ENCODE measurements at places on chromosomes 7 and 10.

DNA sequence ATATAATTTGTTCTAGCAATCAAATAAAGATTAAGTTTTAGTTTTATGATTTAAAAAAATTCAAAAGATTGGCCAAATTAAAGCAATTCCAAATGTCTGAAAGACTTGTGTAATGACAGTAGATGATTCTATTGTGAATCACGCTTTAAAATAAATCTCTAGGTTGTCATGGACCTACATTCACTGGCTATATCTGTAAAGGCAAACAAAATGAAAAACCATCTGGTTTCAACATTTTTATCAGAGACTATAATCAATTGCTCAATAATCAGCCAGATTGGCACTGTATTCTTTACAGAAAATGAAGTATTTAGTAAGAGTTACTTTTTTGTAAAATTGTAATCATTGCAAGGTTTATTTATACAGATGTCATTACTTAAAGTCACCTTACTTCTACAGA, 60.7 kb downstream of the DGKB start:
- peak; percentile 42 for DNase-seq

DNA sequence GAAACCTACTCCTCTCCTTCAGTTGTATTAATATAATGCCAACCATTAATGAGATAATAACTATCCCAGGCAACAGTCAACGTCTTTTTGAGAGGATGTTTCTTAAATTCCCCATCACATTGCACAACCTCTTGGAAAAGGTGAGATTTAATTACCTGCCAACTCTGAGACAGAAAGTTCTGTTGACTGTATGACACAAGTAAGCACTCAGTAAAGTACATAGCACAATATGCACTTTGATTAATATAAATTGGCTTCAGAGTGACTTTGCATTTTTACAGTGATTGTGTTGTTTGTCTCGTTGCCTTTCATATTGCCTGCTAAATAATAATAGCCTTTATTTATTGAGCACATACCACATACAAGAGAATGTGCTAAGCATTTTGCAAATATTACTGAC, 46.7 kb downstream of the CAV1 start:
- no peak for DNase-seq

- DNase-seq = no peak
These were observed 192.3 kb upstream of the AOAH start for GRCh38 chr7:36916619-36917018.

GRCh38 chr10:69508738-69509340, 57.6 kb downstream of the TSPAN15 start:
- DNase-seq = no peak

DNA sequence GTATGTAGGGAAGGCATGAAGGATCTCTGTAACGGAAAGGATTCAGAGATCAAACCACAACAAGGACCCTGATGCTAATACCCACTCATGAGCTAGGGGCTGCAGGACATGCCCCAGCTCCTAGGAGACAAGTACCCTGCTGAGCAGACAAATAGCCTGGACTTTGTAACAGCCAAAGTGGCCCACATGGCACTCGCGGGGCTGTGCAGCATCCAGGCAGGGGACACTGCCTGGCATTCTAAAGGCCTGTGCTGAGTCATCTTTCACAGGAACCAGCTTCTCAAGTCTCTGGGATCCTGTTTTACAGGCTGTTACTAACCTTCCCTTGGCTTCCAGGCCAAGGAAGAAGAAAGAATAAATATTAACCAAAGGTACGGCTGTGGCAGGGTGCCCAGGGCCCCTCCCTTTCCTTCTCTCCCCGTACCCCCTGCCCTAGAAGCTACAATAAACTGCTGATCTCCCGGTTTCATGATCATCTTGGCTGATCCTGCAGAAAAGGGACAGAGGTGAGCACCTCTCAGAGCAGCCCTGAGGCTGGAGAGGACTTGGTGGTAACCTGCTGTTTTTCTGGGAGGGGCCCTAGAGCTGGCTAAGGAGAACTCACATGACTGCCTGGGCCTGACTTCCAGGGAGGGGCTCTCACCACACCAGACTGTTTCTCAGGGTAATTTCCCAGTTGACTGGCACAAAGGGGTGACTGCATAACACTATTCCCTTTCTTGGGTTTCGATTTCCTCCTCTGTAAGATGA, 4.2 kb upstream of the RPEL1 start:
- peak; percentile 56 for DNase-seq

GRCh38 chr10:84065804-84066601, 73.3 kb upstream of the GHITM start:
- no peak for DNase-seq

GRCh38 chr7:92635538-92635937, 45.3 kb upstream of the FAM133B start:
- no peak for DNase-seq

DNA sequence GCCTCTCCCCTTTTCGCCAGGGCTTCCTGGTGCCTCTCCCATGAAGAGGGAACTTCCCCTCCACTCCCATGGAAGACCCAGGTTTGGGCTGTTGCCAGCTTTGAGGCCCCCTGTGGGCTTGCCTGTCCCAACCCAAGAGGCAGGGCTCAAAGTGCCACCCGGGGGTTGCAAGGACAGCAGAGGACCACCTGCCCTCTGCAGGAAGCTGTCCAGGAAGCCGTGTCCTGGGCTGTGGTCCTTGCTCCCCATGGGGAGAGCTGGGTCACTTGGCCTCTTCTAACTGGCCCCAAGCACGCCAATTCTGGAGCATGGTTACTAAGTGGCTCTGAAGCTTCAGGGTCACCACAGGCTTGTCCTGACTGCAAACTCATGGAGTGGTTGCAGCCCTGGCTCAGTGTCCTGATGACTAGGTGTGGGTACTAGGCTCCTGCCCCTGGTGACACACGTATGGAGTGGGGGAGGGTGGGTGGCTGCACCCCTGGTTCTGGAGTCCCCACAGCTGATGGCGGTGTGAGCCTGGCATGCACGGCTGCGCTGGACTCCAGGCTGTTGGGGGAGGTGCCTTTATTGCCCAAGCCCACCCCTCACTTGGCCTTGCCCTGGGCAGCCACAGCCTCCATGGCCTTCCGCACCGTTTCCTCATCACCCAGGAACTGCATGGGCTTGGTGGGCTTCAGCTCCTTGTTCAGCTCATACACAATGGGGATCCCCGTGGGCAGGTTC, 3.0 kb downstream of the PGAM2 start:
- DNase-seq = no peak

- DNase-seq = no peak
These were observed 1256.8 kb upstream of the SORCS1 start for GRCh38 chr10:108421266-108421665.

- peak; percentile 88 for DNase-seq
These were observed 34.4 kb upstream of the AGR3 start for GRCh38 chr7:16916105-16916639.

- peak; percentile 34 for DNase-seq
These were observed 282.5 kb downstream of the BMPER start for GRCh38 chr7:34187798-34188307.

DNA sequence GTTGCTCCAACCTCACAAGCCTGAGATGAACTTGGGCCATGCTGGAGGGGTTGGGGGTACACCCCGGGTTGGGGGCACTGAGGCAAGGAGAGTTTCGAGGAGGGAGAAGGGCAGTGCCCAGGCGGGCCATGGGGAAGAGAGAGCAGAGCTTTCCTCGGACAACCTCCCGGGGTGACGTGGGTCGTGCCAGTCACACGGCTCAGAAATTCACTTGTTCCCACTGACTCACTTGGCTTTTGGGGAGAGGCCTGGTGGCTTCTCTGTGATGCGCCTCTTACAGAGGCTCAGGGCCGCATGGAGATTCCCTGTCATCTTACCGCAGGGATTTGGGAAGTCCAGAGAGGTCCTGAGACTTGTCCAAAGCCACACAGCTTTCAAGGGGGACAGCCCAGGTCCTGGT, 2.9 kb downstream of the LAT2 start:
- DNase-seq = no peak

DNA sequence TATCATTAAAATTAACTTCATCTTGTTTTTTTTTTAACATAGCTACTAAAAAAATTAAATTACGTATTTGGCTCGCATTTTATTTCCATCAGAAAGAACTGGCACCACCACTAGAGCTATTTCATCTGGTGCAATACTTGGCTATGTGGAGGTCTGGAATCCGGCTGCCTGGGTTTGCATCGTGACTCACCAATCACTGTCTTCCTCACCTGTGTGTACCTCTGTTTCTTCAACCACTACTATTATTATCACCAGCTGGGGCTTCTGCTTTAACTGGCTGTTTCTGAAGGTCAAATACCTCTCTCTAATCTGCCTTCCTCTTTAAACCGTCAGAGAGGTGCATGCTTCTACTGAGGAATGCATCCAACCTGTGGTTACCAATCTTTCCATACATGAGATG, 6.5 kb downstream of the WDR91 start:
- no peak for DNase-seq

- DNase-seq = no peak
These were observed 48.8 kb upstream of the CAMK2B start for GRCh38 chr7:44374007-44374763.

GRCh38 chr10:63583909-63584724, 62.9 kb downstream of the REEP3 start:
- no peak for DNase-seq

DNA sequence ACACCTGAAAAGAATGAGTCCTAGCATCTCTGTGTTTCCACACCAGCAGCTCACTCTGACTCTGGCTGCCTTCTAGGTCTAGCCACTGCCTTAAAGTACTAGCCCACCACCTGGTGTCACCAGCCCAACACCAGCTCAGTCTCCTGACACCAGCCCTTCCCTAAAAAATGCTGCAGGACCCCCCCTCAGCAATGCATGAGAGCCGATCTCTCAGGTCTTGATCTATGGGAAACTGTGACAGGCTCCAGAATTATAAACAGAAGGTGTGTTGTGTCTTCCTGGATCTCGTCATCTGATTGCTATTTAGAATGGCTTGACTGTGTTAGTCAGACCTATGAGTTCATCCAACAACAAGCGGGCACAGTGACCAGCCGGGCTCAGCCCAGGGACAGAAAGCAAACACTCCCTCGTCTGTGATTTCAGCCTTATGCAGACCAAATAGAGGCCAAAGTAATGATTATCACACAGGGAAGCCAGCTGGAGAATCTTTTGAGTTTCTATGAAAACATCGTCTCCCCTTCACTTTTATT, 66.6 kb downstream of the CUBN start:
- DNase-seq = peak; percentile 95

DNA sequence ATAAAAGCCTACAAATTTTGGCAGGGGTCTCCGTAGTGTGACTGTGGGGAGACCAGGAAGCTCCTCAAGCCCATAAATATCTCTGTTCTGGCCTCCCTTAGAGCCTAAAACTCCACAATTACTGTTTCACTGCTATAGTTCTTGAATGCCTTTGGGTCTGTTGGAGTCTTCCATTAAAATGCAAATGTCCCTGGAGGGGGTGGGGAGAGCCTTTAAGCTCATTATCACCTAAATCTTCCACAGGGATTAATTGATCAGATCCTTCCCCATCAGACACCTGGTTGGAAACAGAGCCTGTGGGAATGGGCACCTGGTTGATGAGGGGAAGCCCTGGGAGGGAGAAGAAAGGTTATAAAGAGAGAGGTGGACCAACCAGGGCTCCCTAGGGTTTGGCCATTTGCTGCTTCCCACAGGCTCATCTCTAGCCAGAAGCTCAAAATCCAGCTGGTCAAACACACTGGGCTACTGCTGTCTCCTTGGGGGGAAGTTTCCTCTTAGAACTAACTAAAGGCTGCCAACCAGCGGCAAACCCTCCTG, 718.2 kb downstream of the LRMDA start:
- DNase-seq = no peak

DNA sequence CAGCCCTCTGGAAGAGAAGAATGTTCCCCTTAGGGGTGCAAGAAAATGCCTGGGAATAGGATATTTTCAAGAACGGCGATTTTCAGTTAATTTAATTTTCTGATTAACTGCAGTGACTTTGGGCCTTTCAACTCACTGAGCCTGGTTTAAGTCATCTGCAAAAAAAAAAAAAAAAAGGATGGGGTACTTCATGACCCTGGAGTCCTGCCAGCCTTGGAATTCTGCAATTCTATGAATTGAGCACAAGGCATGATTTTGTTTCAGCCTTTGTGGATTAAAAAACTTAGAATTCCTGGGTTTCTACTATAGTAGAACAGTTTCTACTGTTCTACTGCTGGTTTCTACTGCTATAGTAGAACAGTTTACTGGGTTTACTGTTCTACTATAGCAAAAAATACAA, 58.3 kb upstream of the CALD1 start:
- no peak for DNase-seq

GRCh38 chr10:122445904-122446303, 8.5 kb upstream of the ARMS2 start:
- DNase-seq = no peak

- peak; percentile 82 for DNase-seq
These were observed 70.4 kb downstream of the COA1 start for GRCh38 chr7:43658718-43659548.

DNA sequence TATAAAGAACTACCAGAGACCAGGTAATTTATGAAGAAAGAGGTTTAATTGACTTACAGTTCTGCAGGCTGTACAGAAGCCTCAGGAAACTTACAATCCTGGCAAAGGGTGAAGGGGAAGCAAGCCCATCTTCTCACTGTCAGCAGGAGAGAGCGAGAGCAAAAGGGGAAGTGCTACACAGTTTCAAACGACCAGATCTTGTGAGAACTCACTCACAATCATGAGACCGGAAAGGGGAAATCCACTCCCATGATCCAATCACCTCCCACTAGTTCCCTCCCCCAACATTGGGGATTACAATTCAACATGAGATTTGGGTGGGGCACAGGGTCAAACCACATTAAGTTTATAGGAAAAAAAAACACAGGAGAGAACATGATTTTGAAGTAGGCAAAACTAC, 222.1 kb upstream of the SHH start:
- no peak for DNase-seq

DNA sequence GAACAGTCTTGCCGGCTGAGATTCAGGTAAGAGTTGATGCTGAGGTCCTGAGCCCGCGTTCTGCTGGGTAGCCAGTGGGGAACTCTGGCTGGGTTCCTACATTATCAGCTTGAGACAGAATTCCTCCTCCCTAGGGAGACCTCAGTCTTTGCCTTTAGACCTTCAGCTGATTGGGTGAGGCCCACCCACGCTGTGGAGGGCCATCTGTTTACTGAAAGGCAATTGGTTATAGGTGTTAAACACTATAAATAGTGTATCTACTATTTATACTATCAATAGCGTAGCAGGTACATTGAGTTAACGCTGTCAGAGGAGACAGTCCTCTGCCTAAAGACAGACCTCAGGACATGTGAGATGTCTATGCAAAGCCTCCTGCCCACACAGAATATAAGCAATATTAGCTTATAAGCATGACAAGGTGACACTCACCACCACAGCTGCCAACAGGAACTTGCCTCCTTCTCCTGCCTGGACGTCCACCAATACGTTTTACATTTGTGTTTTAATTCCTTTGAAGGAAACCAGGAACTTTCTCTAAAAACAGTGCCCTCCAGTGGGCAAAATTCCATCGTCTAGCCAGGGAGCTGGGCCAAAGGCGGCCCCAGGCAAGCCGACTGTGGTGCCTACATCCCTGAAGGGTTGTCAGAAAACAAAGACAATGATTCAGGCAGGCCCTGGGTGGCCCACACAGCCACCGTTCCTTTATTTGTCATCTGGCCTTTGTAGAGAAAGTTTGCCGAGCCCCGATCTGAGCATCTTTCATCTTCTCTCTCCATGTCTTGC, 58.8 kb downstream of the INSIG1 start:
- no peak for DNase-seq

DNA sequence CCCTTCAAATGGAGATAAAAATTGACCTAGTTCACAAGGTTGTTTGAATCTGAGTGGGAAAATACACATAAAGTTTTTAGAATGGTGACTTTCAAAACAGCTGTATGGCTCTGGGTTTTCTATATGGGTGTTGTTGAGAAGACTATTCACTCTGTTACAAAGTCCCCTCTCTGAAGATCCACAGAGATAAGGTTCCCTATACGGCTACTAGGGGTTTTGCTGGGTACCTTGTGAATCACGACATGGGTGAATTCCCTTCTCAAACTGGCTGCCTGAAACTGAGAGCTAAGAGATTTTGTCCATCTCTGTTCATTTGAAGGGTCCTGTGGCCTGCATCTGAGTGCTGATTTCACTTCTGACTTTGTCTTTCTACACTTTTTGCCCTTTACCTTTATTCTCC, 11.8 kb upstream of the SLC13A1 start:
- DNase-seq = no peak

All from EL (cell line).